Stimulated activated naive CD4-positive, alpha-beta T cell treated with Interleukin-2 at 50 U/mL for 16 hours (primary cell): ENCODE measurements at places on chromosomes 7 and 10.

- DNase-seq = no peak
These were observed 111.4 kb downstream of the INPP5A start for GRCh38 chr10:132648851-132649528.

DNA sequence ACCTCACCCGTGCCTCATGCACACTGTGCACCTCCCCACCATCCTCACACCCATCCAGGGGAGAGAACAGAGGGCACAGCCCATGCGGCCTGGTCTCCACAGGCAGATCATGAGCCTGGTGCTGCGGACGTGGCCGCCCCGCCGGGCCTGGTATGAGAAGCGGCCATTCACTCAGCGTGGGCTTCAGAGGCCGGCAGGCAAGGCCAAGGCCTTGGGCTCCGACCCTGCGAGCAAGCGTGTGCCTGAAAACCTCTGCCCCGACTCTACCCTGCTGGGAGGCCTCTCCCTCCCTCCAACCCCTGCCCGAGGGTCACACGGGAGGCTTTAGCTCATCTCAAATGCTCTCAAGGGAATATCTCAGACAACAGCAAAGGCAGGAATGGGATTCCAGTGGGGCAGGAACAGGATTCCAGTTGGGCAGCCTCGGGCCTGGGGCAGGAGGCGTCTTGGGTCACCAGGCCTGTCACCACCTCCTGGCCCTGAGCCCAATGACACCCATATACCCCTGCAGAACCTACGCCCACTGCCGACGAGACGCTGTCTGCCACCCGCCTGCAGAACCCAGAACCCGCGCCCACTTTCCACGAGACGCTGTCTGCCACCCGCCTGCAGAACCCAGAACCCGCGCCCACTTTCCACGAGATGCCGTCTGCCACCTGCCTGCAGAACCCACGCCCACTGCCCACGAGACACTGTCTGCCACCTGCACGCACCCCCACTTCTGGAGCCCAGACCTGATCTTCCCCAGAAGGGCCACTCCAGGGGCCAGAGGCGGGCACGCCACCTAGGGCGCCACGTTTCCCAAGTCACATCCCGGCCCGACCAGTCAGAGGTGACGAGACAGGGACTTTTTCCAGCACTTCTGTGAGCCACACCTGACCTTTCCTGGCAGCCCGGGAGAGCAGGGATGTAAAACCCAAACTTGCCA, 38.9 kb downstream of the ADAP1 start:
- no peak for DNase-seq

- DNase-seq = no peak
These were observed 408.6 kb upstream of the NPVF start for GRCh38 chr7:25636871-25637283.

DNA sequence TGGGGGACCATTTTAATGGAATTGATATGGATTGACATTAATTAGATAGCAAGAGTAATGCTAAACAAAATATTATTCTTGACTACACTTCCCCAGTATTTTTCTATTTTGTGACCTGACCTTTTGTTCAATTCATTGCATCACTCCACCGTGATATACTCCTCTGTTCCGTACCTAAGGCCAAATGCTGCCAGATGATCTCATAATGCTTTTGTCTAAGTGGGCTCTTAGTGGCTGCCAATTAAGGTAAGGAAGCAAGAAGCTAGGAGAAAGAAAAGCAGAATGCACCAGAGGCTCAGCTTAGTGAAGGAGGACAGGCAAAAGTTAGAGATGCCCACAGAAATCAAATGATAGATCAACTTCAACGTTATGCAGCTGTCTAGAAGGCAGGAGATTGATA, 36.4 kb downstream of the FEZF1 start:
- DNase-seq = no peak

GRCh38 chr7:104951546-104951945, 62.5 kb upstream of the KMT2E start:
- no peak for DNase-seq

DNA sequence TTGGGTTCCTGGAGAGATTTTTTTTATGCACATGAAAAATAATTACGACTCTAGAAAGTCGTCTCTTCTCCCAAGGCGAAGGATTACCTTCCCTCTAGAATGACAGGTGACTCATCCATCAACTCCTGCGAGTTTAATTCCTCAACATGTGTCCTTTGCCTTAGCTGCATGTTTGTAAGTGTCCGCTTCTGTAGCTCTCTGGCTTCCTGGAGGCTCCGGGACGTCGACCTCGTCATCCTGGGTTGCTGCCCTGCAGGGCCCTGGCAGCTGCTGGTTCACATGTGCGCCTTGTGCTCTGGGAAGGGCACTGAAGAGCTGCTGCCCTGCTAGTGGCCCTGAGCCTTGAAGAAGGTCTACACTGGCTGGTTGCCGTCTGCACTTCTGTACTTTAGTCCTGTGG, 210.2 kb downstream of the MLLT10 start:
- DNase-seq = no peak

- DNase-seq = no peak
These were observed 32.8 kb downstream of the PIK3AP1 start for GRCh38 chr10:96687317-96688012.

GRCh38 chr10:50566150-50566549, 57.6 kb downstream of the SGMS1 start:
- DNase-seq = no peak

- no peak for DNase-seq
These were observed 5.7 kb upstream of the PIP start for GRCh38 chr7:143126146-143126545.

DNA sequence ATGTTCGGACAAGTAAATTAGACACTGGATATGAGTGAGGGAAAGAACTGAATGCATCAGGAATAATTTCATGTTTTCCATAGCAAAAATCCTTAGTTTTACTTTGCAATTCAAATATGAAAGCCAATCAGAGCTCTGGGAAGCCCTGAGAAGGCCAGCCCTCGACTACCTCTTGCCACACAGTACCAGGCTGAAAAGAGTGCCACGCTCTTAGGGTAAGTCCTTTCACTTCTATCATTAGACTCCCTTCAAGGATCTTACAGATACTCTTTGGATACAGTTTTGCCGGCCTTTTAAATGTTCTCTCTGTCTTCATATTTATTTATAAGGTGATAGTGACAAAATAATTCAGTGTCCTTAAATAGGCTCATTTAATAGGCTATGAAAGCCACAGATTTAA, 1.9 kb downstream of the COBL start:
- DNase-seq = no peak

DNA sequence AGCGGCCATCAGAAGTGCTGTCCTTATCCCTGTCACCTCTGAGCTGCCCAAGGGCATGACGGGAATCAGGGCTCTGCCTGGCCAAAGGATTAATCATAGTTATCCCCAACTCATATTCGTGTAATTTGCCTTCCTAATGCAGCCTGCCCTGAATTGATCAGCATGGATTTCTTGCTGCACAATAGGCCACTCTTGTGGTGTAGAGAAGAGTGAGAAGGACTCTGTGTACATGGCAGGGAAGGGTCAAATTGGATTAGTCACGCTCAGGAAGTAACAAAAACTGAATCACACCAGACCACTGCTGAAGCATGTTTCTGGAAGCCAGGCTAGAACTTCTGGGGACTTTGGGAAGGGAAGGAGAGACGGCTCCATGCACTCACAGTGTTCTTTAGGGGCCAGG, 227.0 kb downstream of the BUB3 start:
- no peak for DNase-seq
